ENCODE measurements at places on chromosomes 6 and 20.

GRCh38 chr6:110646419-110646698 lies 168.9 kb downstream of the CDK19 start:
- no peak for DNase-seq

GRCh38 chr6:98578016-98578415 lies 256.4 kb upstream of the POU3F2 start:
- no peak for DNase-seq

GRCh38 chr20:2859330-2860121 lies 13.8 kb upstream of the PTPRA start:
- no peak for DNase-seq

DNA sequence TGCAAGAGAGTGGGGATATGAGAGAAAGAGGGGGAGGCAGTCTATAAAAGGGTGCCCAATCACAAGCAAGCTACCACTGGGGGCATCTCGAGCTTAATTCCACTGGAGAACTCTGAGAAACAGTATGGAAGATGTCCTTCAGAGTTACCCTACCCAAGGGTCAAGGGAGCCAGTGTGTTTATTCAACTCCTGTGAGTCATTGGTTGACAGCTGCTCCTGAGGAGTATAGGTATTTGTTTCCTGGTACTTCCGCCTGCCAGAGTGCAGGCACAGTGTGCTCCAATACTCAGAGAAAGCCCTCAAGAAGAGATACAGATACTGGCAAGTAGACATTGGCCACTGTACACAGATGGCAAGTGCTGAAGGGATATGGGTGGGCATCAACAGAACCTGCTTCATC lies 49.5 kb downstream of the ARHGAP40 start:
- DNase-seq, result no peak

DNA sequence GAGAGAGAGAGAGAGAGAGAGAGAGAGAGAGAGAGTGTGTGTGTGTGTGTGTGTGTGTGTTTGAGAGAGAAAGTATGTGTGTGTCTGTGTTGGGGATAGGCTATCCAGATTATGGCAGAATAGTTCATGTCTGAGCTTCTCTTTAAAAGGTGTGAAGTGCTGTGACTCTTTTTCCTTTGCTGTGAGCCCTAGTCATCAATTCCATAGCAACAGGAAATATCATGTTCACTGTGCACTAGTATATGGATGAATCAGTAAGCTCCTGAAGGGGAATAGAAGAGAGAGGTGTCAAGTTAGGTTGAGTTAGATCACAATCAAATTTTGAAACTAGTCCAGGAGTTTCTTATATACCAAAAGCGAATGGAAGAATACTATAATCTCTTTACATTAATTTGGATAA lies 318.7 kb downstream of the RFPL4B start:
- no peak for DNase-seq

DNA sequence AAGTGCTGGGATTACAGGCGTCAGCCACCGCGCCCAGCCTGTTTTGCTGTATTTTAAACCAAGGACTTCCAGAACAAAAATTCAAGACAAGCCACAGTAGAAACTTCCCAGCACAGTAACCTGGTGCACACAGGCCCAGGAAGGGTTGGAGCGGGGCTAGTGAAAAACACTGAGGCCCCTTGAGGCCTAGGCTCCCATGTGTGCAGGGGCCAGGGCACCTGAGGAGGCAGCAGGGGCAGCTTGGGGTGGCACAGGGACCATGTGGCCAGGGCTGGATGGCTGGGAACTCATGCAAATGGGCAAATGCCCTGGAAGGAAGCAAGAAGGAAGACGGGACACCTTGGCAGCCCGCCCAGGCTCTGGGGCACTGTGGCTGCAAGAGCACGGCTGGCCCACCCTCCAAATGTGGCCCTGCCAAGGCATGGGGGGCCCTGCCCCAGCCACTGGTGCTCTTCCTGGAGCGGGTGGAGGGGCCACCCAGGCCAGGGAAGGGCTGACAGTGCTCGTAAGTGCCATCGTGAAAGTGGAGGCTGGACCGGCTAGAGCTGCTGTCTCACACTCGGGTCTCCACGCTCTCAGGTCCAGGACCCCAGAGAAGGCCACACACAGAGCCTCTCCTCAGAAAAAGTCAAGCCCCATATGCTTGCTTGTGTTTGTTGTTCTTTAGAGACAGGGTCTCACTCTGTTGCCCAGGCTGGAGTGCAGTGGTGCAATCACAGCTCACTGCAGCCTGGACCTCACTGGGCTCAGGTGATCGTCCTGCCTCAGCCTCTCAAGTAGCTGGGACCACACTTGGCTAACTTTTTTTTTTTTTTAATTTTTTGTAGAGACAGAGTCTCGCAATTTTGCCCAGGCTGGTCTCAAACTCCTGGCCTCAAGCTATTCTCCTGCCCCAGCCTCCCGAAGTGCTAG lies 10.3 kb downstream of the SLC2A4RG start:
- no peak for DNase-seq

DNA sequence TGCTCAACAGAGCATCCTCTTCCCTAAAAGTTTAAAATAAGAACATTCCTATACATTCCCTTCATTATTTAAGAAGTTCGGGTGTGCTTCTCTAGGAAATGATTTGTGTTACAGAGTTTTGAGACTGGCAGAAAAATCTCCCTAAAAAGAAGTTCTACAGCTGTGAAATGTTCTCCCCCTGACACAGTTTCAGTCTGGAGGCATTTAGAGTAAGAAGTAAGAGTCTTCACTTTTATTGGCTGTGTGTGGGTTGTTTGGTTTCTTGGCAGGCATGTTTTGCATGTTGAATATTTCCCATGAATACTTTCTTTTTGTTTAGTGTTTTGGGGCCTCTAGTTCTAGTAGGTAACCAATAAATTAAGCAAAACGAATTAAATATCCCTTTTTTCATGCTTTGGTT lies 195.9 kb downstream of the TENT5A start:
- no peak for DNase-seq

- no peak for DNase-seq
Measured at GRCh38 chr20:10660661-10661060, 13.1 kb downstream of the JAG1 start.

DNA sequence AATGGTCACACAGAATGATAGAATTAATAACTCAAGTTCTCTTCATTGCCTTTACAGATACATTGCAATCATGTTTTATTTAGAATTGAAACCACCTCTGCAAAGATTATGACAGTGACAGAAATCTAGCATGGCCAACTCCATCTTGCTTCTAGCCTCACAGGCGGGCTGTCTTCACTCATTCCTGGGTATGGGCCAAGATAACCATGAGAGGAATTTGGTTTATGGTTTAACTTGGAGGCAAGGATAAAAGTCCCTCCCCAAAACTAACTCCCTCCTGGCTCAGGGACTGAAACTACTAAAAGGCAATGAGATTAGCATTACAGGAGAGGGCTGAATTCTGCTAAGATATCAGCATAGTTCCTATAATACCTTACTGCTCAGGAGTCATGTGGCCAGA lies 95.2 kb upstream of the CST7 start:
- DNase-seq, result no peak

- DNase-seq, result no peak
Measured at GRCh38 chr20:13342469-13343242, 121.6 kb downstream of the ISM1 start.

- no peak for DNase-seq
Measured at GRCh38 chr6:20211941-20212391, 303 bp downstream of the MBOAT1 start.

DNA sequence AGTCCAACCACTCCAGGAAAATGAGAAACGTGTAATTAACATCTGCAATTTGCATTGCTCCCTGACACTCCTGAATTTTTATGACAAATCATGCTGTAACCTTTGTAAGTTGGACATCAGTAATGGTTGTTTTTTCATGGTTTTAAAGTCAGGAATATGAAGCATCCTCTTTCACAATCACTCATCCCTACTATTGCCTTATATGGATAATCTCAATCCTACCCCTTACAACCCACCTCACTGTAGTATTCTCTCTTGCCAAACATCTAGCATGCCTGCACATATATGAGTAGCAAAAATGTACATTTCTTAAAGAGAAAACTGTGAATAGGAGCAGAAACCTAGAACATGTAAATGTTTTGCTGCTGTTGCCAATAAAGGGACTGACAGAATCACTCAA lies 729.5 kb downstream of the KIF16B start:
- DNase-seq, result no peak

GRCh38 chr6:151205721-151206600 lies 33.8 kb upstream of the AKAP12 start:
- no peak for DNase-seq

- no peak for DNase-seq
Measured at GRCh38 chr6:129055796-129056195, 172.9 kb downstream of the LAMA2 start.

DNA sequence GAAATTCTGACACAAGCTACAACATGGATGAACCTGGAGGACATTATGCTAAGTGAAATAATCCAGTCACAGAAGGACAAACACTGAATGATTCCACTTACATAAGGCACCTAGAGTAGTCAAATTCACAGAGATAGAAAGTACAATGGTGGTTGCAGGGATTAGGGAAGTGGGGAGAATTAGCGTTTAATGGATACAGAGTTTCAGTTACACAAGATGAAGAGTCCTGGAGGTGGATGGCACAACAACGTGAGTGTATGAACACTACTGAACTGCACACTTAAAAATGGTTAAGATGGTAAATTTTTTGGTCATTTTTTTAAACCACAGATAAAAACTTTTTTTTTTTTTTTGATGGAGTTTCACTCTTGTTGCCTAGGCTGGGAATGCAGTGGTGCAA lies 24.7 kb downstream of the MOCS3 start:
- no peak for DNase-seq

- DNase-seq, result peak; percentile 91
Measured at GRCh38 chr6:68718385-68719073, 83.4 kb downstream of the ADGRB3 start.

DNA sequence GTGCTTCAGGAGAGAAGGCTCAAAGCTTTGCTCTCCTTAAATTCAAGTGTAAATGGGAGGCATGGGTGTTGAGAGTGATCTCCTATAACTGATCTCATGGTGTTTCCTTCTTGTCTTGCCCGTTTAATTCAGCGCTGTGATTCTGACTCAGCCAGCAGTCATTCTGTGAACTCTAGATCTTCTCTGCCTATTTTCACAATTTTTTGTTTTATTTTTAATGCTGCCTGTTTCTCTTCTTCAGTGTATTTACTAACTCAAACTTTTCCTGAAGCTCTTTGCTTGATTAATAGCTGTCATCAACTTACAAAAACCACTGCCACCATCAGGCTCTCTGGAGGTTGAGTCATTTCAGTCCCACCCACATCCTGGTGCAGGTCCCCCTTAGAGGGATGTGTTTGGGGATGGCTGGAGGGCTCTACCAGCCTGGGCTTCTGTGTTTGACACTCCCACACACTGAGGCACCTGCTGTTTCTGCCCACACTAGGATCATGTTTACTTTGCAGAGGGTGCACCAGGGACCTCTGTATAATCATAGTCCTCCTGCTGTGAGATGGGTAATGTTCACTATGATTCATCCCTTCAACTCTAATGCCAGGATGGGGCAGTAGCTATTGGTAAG lies 94.0 kb downstream of the SHLD1 start:
- DNase-seq, result peak; percentile 21

- DNase-seq, result no peak
Measured at GRCh38 chr20:58665606-58666005, 14.5 kb downstream of the STX16 start.

DNA sequence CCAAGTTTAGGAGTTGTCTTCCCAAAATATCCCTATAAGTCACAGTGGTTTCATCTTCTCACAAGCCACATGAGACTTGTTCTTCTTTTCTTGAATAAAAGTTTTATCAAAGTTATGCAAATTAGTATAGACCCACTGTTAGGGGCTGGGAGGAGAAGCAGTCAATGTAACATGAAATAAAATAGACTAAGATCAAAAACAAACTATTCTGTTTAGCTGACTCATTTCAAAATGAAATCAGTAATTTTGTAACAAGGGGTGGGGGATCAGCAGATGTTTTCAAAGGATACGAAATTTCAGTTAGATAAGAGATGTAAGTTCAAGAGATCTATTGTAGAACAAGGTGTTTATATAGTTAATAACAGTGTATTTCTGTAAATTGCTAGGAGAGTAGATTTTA lies 339.6 kb upstream of the PRDM1 start:
- DNase-seq, result no peak

DNA sequence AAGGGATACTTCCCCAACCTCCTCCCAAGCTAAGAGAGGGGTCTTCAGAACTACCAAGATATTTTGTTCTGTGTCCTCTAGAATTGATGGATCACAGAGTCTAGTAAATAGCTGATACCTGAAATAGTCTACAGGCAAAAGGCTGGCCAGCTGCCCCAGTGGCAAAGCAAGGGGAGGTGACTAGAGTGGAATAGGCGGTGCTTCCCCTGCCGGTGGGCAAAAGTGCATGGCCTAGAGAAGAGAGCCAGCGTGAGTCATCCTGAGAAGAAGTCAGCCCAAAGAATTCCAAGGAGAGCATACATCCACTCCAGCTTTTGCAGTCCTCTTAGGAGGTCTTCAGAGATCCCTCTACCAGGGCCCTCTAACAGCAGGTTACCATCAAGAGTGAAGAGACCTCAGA lies 14.7 kb downstream of the DPPA5 start:
- no peak for DNase-seq

- DNase-seq, result no peak
Measured at GRCh38 chr6:22601984-22602383, 32.6 kb downstream of the HDGFL1 start.

GRCh38 chr6:33213989-33214335 lies 5.7 kb downstream of the RING1 start:
- no peak for DNase-seq

DNA sequence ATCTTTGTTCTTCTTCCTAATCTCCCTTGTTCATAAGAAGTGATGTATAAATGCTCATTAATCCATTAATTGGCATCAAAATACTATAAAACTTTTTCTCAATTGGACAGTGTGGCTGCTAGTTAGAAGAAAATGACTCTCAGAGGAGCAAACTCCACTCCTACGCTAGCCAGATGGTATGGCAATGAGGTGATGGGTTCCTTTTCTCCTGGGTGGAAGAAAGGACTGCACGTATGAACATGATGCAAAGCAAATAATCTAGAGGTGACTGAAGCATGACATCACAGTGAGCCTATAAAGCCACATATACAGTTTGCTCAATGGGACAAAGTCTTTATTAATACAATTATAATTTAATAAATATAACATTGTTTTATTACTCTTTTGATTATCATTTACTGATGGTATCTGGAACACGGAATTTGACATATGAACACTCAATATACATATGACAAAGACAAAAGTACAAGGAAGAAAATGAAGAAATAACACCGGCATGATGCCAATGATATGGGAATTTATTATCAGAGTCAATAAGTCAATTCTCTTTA lies 46.4 kb upstream of the FAM83B start:
- DNase-seq, result no peak

GRCh38 chr6:142238881-142239280 lies 62.9 kb upstream of the ADGRG6 start:
- DNase-seq, result no peak

GRCh38 chr6:136410201-136411024 lies 120.8 kb upstream of the BCLAF1 start:
- DNase-seq, result no peak

GRCh38 chr20:10670501-10671220 lies 3.1 kb downstream of the JAG1 start:
- no peak for DNase-seq

Data from NCI-H2081 treated with DMSO at 0.1 percent for 48 hours (cell line).